Lower leg skin (tissue), 4 donors: ENCODE measurements at places on chromosomes 5 and 9. TPM values are rescaled to one million over a fixed set of nuclear protein-coding genes. Genes with fewer than 3 reads are reported as not detected.
A peak's percentile ranks its signal among the peaks of the same experiment; 100 is the strongest.

GRCh38 chr9:124553738-124554137 lies 46.5 kb upstream of the NR5A1 start:
- no peak for DNase-seq

- no peak for DNase-seq
Measured at GRCh38 chr9:37369671-37370070, 52.8 kb upstream of the GRHPR start.

- DNase-seq = no peak
Measured at GRCh38 chr5:58571501-58571900, 11.4 kb upstream of the RAB3C start.

DNA sequence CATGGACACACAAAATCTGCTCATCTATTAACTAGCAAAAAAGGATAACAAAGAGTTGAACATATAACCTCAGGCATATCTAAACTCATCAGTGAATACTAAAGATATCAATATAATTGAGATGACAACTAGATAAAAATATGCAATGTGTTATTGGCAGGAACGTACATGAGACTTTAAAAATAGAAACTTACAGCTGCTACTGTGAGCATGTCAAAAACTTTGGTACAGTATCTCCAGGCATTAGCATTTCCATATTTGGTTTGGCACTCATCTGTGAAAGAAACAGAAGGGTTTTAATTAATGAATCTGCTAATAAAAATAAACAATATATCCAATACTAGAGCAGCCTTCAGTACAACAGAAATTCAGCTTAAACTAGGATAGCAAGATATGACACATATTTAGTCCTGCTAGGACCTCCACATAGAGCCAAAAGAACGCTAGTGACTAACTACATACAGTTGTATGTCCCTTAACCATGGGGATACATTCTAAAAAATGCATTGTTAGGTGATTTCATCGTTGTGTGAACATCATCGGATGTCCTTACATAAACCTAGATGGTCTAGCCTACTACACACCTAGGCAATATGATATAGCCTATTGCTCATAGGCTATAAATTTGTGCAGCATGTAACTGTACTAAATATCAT lies 10.5 kb upstream of the SCAI start:
- DNase-seq = no peak

- peak; percentile 93 for DNase-seq
Measured at GRCh38 chr5:140926443-140927227, 536 bp downstream of the PCDHAC1 start.

GRCh38 chr5:20020247-20020646 lies 32.2 kb upstream of the CDH18 start:
- DNase-seq = no peak

GRCh38 chr9:20353524-20353923 lies 268.8 kb downstream of the MLLT3 start:
- no peak for DNase-seq

- no peak for DNase-seq
Measured at GRCh38 chr9:32526707-32527048, 682 bp upstream of the RIGI start.

DNA sequence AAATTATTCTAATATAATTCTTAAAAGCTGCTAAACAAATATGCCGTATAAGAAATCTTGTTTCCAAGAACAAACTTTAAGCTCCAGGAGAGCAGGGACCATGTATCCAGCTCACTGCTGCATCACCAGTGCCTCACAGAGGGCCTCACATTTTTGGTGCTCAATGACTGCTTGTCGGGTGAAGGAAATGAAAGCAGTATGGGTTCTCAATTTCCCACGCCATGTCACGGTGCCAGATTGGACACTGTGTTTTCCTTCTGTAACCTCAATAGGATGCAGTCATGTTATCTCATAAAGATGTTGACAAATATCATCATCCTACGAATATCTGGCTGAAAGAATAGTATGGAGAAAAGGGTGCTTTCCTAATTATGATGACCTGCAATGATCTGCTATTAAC lies 64.7 kb downstream of the POU5F2 start:
- no peak for DNase-seq

DNA sequence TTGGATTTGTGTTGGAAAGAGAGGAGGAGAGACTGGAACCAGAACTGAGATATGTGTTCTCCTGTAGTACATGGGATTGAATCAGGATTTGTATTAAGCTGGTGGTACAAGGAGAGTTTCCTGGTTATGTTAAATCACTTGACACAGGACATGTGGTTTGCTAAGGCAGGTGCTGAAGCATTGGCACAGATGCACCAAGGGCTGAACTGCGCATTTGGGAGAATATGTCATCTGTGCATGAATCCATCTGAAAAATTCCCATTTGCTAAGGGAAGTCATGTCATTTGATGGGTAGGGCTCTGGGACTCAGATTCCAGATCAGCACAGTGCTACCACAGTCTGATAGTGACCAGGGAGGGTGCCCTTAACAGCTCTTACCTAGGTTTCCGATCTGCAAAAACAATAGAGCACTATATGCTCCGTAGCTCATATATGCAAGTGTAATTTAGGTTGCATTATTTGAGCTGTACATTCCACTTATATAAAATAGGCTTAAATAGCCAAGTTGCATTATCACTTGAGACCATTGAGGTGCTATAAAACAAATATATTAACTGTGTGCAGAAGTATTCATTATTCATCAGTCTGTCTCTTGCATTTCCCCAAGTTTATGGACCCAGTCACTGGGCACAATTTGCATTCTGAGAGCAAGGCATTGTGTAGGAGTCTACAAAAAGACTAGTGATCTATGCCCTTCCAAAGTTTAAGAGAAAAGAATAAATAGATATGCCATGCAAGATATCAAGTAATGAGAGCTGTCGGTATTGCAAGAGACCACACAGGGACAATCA lies 55.2 kb downstream of the ADAMTS16 start:
- no peak for DNase-seq

DNA sequence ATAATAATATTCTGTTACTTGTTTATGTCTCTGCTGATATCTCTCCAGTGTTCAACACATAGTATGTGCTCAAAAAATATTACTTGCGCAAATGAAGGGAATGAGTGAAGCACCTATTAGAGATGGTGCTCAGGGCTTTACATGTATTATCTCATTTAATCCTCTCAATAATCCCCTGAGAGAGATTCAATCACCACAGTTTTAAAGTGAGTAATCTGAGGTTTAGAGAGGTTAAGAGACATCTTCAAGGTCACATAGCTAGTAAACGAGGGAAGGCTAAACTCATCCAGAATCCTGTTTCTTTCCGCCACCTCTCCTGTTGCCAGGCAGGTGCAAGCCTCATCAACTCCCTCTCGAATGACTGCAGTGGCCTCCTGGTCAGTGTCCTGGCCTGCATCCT lies 82.0 kb downstream of the UGCG start:
- no peak for DNase-seq

DNA sequence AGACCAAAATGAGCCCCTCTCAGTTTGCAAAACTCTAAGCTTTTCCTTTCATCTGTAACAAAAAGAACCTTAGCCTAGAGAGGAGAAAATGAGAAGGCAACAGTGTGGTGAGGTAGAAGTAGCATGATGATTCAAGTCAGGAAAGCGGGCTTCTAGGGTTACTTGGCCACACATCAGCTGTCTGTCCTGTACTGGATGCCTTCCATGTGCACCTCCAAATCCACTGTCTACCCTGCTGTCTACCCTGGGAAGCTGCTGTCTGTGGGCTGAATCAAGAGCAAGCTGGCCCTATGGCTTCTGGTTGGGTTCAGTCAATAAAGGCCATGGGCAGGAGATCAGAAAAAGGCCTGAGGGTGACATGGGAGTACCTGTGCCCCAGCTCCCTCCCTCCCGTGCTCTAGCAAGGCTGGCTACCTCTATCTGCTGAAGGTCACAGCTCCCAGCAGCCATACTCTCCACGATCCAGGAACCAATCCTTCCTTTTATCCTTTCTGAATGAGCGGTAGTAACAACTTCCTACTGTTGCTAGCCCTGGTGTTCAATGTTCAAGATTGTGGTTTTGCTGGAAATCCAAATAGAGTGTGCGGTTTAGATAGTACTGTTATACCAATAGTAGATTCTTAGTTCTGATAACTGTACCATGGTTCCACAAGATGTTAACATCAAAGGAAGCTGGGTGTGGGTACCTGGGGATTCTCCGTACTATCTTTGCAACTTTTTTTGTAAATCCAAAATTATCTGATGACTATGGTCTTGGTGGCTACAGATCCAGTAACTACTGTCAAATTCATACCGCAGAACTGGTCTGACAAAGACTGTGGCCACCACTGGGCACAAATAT lies 191.0 kb downstream of the ESM1 start:
- no peak for DNase-seq

GRCh38 chr5:25891691-25892090 lies 1146.7 kb downstream of the CDH9 start:
- no peak for DNase-seq

- no peak for DNase-seq
Measured at GRCh38 chr5:51225789-51226742, 157.2 kb upstream of the ISL1 start.

DNA sequence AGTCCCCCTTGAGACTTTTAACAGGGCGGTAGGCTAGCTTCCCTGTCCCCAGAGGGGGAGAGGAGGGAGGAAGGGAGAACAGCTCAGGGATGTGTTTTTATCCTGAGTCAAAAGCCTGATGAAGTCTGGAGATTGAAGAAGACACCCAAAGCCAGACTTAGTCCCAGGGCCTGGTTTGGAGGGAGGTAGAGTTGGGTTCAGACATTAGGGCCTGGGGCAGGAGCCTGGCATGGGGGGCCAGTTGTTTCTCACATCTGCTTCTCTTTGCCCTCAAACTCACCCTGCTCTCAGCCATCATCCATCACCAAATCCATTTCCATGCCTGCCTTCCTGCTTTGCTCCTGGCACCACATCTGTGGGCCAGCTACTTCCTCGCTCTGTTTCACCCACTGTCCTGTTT lies 2.9 kb downstream of the MYORG start:
- no peak for DNase-seq

DNA sequence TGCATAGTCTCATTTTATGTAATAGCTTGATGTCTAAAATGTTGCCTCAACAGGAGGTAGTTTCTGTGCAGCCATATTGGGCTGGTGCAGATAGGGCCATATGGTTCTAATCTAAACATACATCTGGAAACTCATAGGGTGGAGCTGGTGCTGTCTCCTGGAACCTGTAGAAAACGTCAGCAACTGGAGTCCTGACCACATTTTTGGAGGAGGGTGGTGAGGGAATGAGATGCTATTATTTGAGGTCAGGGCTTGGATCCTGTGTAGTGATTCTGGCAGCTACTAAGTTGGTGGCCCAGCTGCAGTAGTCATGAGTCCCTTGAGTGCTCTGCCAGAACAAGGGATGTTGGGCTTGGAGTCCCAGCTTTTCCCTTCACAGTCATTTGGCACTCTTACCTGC lies 14.1 kb downstream of the MAN2A1 start:
- DNase-seq = no peak

- DNase-seq = no peak
Measured at GRCh38 chr5:6770826-6771607, 57.8 kb downstream of the TENT4A start.

GRCh38 chr5:179267071-179267670 lies 78.1 kb downstream of the ADAMTS2 start:
- peak; percentile 84 for DNase-seq

DNA sequence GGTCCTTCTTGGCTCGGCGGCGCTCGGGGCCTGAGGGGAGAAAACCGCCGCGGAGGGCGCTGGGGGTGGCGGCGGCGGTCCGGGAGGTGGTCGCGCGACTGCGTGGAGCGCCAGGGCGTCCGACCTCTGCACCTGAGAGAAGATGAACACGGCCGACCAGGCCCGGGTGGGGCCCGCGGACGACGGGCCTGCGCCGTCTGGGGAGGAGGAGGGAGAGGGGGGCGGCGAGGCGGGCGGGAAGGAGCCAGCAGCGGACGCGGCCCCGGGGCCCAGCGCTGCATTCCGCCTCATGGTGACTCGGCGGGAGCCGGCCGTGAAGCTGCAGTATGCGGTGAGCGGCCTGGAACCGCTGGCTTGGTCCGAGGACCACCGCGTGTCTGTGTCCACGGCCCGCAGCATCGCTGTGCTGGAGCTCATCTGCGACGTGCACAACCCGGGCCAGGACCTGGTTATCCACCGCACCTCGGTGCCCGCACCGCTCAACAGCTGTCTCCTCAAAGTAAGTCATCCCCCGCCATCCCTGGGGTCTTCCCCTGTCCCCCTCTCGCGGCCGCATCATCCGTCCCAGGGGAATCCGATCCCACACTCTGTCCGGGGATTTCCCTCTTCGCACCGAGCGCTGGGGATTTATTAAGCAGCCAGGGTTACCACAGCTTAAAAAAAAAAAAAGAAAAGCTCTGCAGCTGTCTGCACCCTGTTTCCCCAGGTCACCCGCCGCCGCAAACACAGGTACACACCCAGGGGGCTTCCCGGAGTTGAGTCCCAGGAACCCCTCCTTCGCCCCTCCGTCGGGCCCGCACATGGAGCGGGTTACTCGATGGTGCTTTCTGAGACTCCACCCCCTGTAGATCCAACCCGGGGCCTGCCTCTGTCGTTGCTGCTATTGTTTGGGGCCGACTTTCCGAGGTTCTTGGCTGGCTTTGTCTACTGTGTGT lies at the start of gene GTF3C4:
Gene GTF3C4 (plus strand): TSS at position 8 of the 935 bp plus-strand sequence. CDS start 135 bp downstream, at position 143.
- peak; percentile 20 for DNase-seq

DNA sequence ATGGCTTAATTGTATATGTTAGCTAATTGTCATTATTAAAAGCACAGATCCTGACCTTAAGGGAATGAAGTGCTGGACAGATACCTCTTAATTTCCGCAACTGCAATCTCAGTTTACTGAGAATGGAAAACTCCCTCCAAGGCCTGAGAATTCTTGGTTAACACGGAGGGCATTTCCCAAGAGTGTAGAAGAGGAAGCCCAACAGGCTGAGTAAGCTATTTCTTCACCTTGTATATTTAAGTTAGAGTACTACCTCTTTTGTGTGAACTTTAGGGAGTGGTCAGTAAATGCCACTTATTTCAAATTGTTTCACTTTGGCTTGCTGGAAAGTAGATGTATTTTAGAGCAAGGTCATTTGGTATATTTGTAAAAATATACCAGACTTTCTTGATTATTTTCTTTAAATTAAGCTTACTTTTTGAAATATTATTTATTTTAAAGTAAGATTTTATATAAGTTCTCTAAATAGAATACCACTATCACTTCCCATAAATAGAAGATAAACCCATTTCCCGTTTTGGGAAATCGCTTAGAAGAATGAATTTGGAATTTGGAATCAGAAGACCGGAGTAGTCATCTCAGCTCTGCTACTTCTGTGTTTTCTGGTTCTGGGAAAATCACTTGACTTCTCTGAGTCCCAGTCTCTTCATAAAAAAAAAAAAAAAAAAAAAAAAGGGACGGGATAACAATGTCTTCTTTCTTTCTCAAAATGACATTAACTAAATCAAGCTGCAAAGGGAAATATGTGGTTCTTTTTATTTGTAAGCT lies 26.0 kb upstream of the C9orf72 start:
- DNase-seq = no peak

GRCh38 chr9:31335529-31336234 lies 1048.8 kb upstream of the ACO1 start:
- no peak for DNase-seq

GRCh38 chr5:22070186-22070728 lies 782.9 kb downstream of the CDH12 start:
- DNase-seq = no peak

MTMR12 gene
- 35.8 TPM for total RNA-seq

HSD17B4 gene
- total RNA-seq = 88.6 TPM

CD14 gene
- total RNA-seq = 17.4 TPM

ANKRD18A gene
- 3.0 TPM for total RNA-seq

CDKN2A gene
- not detected for total RNA-seq

PCDHB10 gene
- 0.19 TPM for total RNA-seq
